Right cardiac atrium (tissue), 5 donors: ENCODE measurements at places on chromosomes 1 and 21. TPM values are rescaled to one million over a fixed set of nuclear protein-coding genes. Genes with fewer than 3 reads are reported as not detected.

The LENEP gene
- not detected for polyA plus RNA-seq

The FAM229A gene
- polyA plus RNA-seq = 3.5 TPM

The TNNT2 gene
- 16,707 TPM for polyA plus RNA-seq

GRCh38 chr1:182507685-182508084 is 57.7 kb downstream of the RGSL1 start:
- DNase-seq = peak; percentile 35

- no peak for DNase-seq
Observed at GRCh38 chr1:231541842-231542241, 13.4 kb downstream of the TSNAX start.

The ADAMTS5 gene
- 1.3 TPM for polyA plus RNA-seq

The ACADM gene
- 105 TPM for polyA plus RNA-seq

DNA sequence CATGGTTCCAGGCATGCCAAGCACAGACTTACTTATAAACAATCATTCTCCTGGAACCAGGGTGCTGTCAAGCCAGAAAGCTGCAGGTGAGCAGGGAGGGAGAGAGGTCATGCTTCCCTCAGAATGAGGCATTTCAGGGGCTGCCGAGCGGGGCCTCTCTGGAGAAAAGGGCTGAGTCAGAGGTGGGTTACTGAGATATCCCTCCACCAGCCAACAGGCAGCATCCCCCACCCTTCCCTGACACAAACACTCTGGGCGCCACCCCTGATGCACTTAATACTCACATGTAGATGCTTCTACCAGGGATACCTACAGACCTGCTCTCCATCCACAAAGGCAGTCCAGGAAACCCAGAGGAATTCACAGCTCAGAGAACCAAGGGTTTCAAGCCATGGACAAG is 13.1 kb downstream of the STK40 start:
- DNase-seq = no peak

GRCh38 chr1:229127301-229127700 is 143.6 kb upstream of the RAB4A start:
- no peak for DNase-seq
